ENCODE measurements at places on chromosomes 5 and 9. TPM values are rescaled to one million over a fixed set of nuclear protein-coding genes. Genes with fewer than 3 reads are reported as not detected.

DNA sequence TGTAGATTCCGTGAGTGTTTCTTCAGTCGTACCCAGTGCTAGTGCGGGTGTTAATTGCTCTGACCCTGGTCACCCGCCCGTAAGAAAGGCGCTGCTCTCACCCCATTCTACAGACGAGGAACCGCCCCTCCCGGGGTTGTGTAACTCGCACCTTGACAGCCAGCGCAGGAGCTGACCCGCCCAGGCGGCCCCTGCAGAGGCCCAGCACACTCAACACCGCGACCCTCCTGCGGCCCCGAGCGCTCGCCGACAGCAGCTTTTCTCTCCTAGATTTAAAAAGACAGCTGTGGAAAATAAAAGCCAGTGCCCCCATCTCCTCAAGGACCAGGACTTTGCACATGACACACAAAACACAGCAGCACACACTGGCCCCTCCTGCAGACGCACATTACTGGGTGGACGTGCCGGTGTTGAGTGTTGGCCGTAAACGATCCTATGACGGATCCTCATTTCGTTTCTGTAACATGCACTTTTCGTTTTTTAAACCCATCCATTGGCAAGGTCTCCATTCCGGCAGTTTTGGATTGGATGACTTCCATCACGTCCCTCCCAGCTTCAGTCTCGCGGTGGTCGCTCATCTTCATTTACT, 22.9 kb downstream of the OR2V2 start:
- no peak for DNase-seq
- peaks cover 55% of the 10 kb centered on the region for H3K4me1 ChIP-seq
- H3K4me3 ChIP-seq, result peak overlapping the region; percentile 83
- peaks cover 18% of the 10 kb centered on the region for H3K27me3 ChIP-seq

DNA sequence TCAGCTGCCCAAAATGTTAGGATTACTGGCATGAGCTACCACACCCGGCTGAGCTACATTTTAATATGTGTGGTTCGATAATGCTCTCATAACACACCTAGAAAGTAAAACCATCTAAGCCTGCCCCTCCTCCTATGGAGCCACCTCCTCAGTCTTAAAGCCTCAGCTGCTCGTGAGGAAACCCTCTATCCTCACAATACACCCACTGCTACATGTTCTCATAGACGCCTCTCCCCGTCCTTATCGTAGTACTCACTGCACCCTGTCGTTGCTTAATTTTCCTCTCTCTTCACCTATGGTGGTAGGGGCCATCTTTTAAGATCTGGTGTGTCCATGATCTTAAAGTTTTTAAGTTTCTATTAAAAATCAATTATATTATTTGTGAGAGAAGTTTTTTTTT, 72.9 kb downstream of the RCL1 start:
- H3K27me3 ChIP-seq, result no peaks in the 10 kb centered on the region
- no peak overlapping the region for H3K4me3 ChIP-seq
- H3K36me3 ChIP-seq, result peaks cover 34% of the 10 kb centered on the region
- DNase-seq, result no peak
- peaks cover 8% of the 10 kb centered on the region for H3K4me1 ChIP-seq
- no peak overlapping the region for H3K27ac ChIP-seq

DNA sequence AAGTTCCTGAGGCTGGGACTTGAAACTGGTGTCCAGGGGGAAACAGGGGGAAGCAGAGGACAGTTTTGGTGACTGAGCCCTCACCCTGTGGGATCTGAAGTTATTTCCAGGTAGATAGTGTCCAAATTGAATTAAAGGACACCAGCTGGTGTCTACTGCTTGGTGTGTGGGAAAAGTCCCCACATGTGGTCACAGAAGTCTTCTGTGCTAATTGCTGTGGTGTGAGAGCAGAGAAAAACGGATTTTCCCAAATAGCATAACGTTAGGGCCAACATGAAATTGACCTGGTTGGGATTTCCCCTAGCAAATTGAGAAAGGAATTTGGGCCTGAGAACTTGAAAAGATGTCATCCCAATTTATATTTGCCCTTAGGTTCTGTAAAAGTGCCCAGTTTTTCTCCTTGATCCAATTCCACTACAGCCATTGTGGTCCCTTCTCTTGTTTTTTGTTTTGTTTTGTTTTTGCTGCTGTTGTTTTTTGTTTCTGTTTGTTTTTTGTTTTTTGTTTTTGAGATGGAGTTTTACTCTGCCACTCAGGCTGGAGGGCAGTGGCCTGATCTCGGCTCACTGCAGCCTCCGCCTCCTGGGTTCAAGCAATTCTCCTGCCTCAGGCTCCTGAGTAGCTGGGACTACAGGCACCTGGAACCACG, 5.6 kb upstream of the STARD4 start:
- no peak overlapping the region for H3K4me3 ChIP-seq
- peaks cover 5% of the 10 kb centered on the region for H3K4me1 ChIP-seq
- H3K27ac ChIP-seq, result no peak overlapping the region
- no peaks in the 10 kb centered on the region for H3K36me3 ChIP-seq
- H3K27me3 ChIP-seq, result peaks cover 8% of the 10 kb centered on the region
- no peak for DNase-seq

DNA sequence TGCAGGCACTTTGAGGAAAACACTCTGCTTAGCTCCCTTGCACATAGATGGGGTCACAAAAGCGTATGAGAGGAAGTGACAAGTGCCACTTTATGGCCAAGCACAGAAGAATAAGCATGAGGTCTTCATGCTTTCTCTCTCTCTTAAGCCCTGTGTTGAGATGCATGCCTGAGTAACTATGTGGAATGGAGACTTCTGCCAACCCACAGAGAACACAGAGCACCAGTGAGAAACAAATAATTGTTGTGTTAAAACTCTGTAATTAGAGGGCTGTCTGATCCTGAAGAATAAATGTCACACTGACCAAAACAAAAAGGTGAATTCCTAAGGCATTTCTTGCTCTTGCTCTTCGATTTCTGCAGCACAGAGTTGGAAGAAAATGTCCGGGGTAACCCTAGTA, 488.5 kb downstream of the CTNND2 start:
- H3K4me3 ChIP-seq, result no peak overlapping the region
- H3K27ac ChIP-seq, result no peak overlapping the region
- H3K27me3 ChIP-seq, result no peaks in the 10 kb centered on the region
- no peaks in the 10 kb centered on the region for H3K36me3 ChIP-seq
- DNase-seq, result no peak
- no peaks in the 10 kb centered on the region for H3K4me1 ChIP-seq

DNA sequence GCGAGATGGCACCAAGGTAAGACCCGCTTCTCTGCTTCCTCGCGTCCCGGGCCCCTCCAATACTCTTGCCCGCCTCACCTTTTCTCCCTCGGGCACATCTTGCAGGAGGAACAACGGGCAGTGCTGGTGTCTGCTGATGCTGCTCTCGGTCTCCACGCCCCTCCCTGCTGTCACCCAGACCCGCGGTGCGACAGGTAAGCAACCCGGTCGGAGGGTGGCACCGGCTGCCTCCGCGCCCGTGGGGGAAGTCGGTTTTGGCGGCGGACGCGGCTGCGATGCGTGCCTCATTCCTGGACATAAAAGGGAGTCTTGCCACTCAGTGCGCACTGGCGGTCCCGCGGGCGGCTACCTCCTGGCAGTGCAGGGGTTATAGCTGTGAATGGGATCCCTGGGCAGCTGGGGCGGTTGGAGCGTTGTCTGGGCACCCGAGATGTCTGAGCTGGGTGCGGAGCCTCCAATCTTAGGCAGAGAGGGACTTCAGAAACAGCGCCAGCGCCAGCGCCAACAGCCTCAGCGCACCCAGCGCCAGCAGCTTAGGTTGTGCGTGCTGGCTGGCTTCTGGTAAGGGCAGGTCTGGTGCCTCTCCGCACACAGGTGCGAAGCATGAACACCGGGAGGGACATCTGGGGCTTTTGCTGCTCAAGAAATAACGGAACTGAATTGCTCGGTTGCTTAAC, 488 bp downstream of the COL15A1 start:
- H3K4me1 ChIP-seq, result peaks cover 15% of the 10 kb centered on the region
- no peaks in the 10 kb centered on the region for H3K36me3 ChIP-seq
- peak; percentile 47 for DNase-seq
- peak overlapping the region; percentile 70 for H3K4me3 ChIP-seq
- H3K27me3 ChIP-seq, result peaks cover 86% of the 10 kb centered on the region

DNA sequence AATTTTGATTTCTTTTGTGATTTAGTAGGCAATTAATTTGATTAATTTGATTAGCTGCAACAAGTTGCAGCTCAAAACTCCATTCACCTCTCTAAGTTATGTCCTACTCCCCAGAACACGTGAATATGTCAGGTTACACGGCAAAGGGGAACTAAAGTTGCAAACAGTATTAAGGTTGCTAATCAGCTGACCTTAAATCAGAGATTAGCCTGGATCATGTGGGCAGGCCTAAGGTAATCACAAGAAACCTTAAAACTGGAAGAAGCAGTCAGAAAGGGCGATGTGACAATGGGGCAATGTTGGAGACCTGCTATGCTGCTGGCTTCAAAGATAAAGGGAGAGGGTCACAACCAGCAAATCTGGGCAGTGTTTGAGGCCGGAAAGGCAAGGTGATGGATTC, 47.3 kb upstream of the ANXA1 start:
- no peak overlapping the region for H3K4me3 ChIP-seq
- peaks cover 7% of the 10 kb centered on the region for H3K27me3 ChIP-seq
- no peaks in the 10 kb centered on the region for H3K4me1 ChIP-seq
- no peak for DNase-seq

DNA sequence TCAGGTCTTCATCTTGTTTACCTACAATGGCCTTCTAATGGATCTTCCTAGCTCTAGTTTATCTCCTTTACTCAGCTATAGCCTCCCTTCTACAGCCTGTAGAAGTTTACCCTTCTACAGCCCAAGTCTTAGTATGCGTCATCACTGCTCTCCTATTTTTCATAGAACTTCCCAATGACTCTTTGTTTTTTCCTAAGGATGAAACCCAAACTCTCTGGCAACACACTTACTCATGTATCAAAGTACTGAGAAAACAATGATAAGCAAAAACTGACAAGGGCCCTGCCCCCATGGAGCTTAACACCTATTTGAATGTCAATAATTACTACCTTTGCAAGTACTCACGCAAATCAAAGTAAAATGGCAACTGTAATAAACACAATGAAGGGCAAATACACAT, 33.7 kb downstream of the LEAP2 start:
- H3K27ac ChIP-seq, result no peak overlapping the region
- H3K4me3 ChIP-seq, result no peak overlapping the region
- no peaks in the 10 kb centered on the region for H3K4me1 ChIP-seq
- DNase-seq, result no peak
- H3K36me3 ChIP-seq, result peaks cover 18% of the 10 kb centered on the region

DNA sequence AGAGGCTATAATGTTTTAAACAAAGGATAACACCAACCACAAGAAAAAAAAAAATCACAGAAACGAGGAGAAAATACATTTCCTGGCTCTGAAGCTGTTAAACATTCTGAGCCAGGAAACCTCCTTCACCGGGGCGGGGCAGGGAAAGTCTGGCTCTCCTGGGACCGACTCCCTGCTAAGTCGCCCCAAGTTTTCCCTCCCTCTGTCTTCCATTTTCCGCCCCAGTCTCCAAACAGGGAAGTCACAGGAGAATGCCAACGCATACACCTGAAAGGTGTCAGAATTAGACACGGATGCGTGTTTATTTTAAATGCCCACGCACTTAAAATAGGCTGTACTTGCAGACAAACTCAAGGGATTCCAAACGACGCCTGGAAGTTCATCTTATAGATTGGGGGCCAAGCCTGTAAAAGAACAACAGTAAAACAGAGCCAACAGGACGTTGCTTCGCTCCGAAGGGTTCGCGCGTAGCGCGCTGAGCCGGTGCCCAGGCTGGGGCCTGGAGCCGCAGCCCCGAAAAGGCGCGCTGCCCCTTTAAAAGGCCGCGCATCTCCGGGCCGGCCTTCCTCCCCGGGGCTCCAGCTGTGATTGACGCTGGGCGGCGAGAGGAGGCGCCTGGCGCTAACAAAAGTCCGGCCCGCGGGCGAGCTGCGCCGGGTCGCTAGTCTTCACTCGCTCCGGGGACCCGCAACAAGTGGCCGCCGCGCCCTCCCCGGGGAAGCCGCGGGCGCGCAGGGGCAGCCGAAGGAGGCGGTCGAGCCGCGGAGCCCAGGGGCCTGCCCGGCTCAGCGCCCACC, at the start of gene FBXL7:
FBXL7 (plus strand) TSS at position 653 of the 797 bp plus-strand sequence.
- H3K4me1 ChIP-seq, result no peaks in the 10 kb centered on the region
- H3K4me3 ChIP-seq, result no peak within 1 kb of the TSS
- DNase-seq, result no peak
- H3K27me3 ChIP-seq, result peaks cover 35% of the 10 kb centered on the region
- H3K27ac ChIP-seq, result no peak within 1 kb of the TSS

DNA sequence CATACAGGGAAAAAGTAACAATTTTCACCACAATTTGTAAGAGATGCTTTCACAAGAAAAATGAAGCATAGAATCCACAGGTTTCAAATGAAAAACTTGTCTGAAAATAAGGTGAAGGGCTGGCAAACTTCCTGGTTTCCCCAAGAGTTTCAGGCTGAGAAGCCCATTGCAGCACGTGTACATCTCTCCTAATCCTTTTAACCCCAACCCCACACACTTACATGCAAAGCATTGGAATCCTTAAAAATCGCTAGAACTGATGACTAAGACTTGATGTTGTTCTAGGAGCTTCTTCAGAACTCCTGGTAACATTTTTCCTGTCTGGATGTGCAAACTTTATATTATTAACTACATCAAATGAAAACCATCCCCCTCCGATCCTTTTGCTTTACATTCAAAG, 317.8 kb upstream of the RGMB start:
- no peaks in the 10 kb centered on the region for H3K27me3 ChIP-seq
- no peak overlapping the region for H3K4me3 ChIP-seq
- DNase-seq, result no peak
- H3K27ac ChIP-seq, result no peak overlapping the region

GRCh38 chr9:108951578-108951977, 17.4 kb downstream of the ABITRAM start:
- H3K27ac ChIP-seq, result no peak overlapping the region
- no peak for DNase-seq
- H3K4me3 ChIP-seq, result no peak overlapping the region
- peaks cover 7% of the 10 kb centered on the region for H3K36me3 ChIP-seq
- no peaks in the 10 kb centered on the region for H3K4me1 ChIP-seq
- H3K27me3 ChIP-seq, result no peaks in the 10 kb centered on the region

DNA sequence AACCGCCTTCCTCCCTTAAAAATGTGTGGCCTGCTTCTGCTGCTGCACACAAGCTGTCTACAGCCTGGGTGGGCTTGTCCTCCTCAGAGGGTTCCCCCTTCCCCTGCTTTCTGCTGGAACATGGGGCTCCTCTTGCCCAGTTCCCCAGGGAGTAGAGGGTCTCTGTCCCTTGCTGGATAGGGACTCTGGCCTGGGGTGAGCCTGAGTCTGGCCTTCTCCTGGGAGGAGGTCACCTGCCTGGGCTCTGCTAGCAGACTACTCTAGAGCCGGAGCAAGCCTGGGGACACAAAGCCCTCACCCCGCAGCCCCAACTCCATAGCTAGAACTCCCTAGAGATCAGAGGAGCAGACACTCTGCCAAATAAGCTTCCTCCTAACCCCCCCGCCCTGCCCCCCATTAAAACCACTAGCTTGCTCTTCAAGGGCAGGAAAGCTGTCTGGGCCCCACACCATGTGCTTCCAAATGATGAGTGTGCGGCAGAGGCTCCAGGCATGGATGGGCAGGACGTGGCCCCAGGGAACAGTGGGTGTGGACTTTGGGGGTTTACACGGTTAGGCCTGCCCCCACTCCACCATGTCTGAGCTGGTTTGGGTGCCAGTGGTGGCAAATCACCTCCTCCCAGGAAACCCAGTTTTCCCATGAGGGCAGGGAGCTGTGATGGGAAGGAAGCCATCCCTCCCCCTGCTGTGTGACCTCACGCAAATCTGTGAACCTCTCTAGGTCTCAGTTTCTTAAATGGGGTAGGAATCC, 10.0 kb downstream of the TCF7 start:
- H3K36me3 ChIP-seq, result peaks cover 31% of the 10 kb centered on the region
- no peaks in the 10 kb centered on the region for H3K27me3 ChIP-seq
- H3K4me3 ChIP-seq, result peak overlapping the region; percentile 32
- H3K4me1 ChIP-seq, result peaks cover 84% of the 10 kb centered on the region
- no peak for DNase-seq

PNPLA7 gene
- total RNA-seq, result 7.0 TPM

FAM221B gene
- not detected for total RNA-seq

NKD2 gene
- 0.23 TPM for total RNA-seq

PCDHB6 gene
- total RNA-seq, result not detected

RANBP17 gene
- total RNA-seq, result 0.53 TPM

NIPAL4 gene
- not detected for total RNA-seq

FBN2 gene
- 0.11 TPM for total RNA-seq

Data from activated naive CD8-positive, alpha-beta T cell treated with anti-CD3 and anti-CD28 coated beads, Interleukin-2, amount 10 ng/mL, durations not matched to agents 7 days and 5 days (primary cell).